Germinal center (tissue), 1 donor: ENCODE measurements at places on chromosomes 6 and 20.

DNA sequence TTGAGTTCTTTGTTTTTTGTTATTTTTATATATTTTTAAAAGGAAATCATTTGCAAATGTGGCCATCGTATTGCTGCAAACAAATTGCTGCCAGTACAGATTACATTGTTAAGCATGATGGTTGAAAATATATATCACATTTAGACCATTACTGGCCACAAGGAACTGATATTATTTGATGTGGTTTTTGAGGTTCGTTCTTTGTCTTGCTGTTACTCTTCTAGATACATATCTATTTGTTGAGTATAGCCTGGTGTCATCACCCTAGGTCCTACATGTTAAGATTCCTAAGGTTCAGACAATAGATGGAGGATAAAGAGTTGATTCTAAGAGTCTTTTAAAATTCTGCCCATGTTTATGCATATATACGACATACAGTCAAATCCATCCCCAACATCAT lies 306.0 kb downstream of the FARS2 start:
- DNase-seq = no peak

GRCh38 chr6:111238464-111239119 lies 151.3 kb downstream of the SLC16A10 start:
- DNase-seq = no peak

DNA sequence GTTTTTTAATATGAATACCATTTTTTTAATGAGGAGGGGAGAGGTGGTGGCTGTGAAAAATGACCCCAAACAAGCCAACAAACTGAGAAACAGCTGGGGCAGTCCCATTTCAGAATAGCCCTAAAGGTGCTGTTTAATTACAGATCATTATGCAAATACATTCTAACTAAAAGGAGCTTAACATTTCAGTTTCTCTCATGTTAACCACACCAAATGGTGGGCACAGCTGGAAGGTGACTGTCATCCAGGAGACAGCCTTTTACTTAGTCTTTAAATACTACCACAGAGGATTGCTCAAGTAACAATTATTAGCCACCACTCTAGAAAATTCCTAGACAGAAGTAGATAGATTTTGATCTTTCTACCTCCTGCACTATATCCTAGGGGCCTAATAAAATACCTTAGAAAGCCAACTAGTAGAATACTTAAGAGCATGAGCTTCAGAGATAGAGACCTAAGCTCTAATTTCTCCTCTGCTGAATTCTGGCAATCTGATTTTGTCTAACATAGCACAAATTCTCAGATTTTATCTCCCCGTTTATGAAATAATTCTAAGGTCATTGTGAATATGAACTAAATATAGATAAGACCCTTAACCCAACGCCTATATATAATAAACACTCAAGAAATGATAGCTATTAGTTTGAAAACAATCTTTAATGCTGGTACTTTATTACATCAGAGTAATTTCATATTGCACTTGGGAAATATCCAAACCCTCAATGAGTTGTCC lies 615.1 kb upstream of the NRSN1 start:
- DNase-seq = no peak

GRCh38 chr6:21349834-21350233 lies 243.7 kb upstream of the SOX4 start:
- DNase-seq = no peak

- DNase-seq = peak; percentile 49
Observed at GRCh38 chr6:5379647-5380242, 118.4 kb downstream of the FARS2 start.

DNA sequence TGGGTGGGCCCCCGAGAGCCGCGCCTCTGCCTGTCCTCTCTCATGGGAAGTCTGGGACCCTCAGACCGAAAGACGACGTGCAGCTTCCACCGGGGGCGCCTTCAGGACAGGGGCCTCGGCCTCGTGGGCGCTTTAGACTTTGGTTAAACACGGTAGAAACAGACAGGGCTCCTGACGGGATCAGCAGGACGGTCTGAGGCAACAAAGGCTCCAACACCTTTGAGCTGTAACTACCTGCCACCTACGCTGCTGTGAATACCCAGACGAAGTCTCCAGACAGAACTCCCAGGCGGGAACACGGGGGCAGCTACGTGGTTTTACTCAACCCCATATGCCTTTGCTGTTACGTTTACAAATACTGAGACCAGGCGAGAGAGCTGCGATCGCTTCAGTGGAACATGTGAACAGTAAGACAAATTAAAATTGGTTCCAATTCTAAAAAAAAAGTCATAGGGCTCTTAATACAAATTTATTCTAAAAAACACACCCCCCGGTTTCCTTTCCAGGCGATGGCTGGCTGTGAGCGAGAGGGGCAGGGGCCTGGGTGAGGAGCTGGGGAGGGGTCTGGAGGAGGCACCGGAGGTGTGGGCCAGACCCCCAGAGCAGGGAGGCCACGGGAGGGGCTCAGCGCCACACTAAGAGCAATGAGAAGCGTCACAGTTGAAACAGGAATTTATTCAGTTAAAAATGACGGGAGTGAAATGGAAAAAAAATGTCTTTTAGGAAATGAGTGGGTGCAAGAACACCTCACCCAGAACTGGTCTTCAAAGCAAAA lies 453.2 kb downstream of the QKI start:
- DNase-seq = no peak

DNA sequence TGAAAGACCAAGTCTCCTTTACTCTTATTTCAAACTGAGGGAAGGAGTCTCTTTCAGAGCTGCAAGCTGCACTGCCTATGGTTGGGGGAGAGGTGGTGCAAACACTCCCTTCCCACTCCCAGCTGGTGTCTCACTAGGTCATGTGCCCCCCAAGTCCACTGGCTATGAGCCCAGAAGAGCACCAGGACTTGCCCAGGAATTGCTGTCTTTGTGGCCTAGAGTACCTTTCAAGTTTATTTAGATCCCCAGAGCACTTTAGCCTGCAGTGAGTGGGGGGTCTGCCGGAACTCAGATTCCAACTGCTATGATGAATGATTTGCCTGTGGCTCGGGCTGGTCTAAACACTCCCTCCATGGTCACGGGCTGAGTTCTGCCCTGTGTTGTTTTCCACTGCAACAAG lies 192.6 kb upstream of the CITED2 start:
- no peak for DNase-seq

GRCh38 chr20:62832212-62832922 lies 15.5 kb downstream of the COL9A3 start:
- DNase-seq = peak; percentile 84

DNA sequence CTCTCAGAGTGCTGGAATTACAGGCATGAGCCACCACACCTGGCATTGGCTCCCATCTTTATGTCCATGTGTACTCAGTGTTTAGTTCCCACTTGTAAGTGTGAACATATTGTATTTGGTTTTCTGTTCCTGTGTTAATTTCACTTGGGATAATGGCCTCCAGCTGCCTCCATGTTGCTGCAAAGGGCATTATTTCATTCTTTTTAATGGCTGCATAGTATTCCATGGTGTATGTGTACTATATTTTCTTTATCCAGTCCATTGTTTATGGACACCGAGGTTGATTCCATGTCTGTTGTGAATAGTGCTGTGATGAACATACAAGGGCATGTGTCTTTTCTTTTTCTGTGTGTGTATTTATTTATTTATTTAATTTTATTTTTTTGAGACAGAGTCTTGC lies 47.7 kb downstream of the MYO6 start:
- no peak for DNase-seq

- no peak for DNase-seq
Observed at GRCh38 chr6:151196555-151196954, 43.2 kb upstream of the AKAP12 start.

DNA sequence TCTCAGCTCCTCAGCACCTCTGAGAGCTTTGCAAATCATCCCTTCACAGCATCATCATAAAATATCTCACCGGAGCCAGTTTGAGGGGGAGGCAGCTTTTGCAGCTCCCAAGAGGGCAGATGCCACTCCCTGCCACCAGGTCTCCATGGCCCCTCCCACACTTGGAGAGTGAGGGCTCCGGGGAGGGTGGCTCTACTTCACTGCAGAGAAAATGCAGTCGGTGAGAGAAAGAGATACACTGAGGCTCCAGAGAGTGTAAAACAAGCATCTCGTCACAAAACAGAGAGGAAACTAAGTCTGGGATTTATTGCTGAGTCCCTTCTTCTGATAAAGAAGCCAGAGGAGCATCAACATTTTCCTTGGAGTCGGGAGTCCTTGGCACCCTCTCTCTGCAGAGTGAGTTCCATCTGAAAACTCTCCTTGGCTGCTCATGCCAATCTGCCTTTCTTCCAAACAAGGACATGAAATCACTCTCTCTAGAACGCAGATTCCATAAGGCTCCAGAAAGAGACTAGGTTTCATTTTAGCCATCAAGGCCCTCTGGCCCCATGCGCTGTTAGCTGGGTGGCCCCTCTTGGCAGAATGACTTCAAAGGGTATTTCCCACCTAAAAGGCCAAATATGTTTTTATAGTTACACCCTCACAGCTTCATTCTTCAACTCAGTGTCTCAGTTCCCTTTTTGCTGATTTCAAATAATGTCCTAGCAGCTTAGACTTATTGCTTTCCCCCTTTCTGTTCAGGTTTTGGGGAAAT lies 70.6 kb upstream of the F13A1 start:
- DNase-seq = peak; percentile 57
